ENCODE measurements at places on chromosomes 13 and 19. TPM values are rescaled to one million over a fixed set of nuclear protein-coding genes. Genes with fewer than 3 reads are reported as not detected.

GRCh38 chr19:31168106-31168625 is 181.1 kb downstream of the TSHZ3 start:
- DNase-seq = no peak

DOCK6 gene
- total RNA-seq = 33.9 TPM

CTXN1 gene
- not detected for total RNA-seq

DNA sequence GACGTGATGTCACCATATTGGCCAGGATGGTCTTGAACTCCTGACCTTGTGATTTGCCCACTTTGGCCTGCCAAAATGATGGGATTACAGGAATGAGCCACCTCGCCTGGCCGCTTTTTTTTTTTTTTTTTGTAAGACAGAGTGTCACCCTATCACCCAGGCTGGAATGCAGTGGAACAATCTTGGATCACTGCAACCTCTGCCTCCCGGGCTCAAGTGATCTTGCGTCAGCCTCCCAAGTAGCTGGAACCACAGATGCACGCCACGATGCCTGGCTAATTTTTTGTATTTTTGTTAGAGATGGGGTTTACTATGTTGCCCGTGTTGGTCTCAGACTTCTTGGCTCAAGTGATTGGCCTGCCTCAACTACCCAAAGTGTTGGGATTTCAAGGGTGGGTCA is 28.9 kb upstream of the ZNF808 start:
- DNase-seq = no peak

- no peak for DNase-seq
Measured at GRCh38 chr19:10848230-10848856, at the start of gene C19orf38. C19orf38 (plus strand) TSS chr19:10848415; CDS start chr19:10848509, 94 bp downstream.

KIR2DL3 gene
- not detected for total RNA-seq

ZNF345 gene
- 3.1 TPM for total RNA-seq

DNA sequence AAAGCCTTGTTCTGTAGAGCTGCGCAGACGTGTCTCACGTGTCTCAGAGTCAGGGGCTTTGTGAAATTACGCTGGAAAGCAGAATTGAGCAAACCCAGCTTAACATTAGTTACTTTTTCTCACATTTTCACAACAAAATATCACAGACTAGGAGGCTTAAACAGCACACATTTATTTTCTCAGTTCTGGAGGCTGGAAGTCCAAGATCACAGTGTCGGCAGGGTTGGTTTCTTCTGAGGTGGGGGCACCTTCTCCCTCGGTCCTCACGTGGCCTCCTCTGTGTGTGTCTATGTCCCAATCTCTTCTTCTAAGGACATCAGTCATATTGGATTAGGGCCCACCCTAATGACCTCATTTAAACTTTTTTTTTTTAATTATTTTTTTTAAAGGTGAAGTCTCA is 4.7 kb upstream of the EIF3G start:
- no peak for DNase-seq

- DNase-seq = peak; percentile 56
Measured at GRCh38 chr13:98839856-98840769, 87.6 kb upstream of the SLC15A1 start.

GRCh38 chr13:27174766-27175455 is 3.3 kb upstream of the USP12 start:
- no peak for DNase-seq

GRCh38 chr13:93218583-93218982 is 8.0 kb upstream of the GPC6 start:
- DNase-seq = no peak

DNA sequence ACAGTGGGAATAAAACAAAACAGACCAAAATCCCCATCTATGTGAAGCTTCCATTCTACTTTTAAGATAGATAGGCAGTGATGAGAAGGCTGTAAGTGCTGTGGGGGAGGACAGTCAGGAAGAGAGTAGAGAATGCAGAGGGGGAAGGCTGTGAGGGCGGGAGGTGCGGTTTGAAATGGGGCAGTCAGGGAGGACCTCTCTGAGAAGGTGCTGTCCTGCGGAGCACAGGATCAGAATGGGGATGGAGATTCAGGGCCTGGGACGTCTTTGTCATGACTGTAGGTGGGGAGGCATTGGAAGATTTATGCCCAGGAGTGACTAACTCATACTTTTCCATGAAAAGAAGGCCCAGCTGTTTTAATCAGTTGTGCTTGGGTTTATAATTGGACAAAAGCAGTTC is 3.9 kb upstream of the GPR183 start:
- DNase-seq = no peak

LSM14A gene
- total RNA-seq = 62.9 TPM

GRCh38 chr19:3844596-3844995 is 24.2 kb downstream of the ZFR2 start:
- DNase-seq = no peak

ANKLE1 gene
- total RNA-seq = not detected

FFAR2 gene
- total RNA-seq = 1.4 TPM

DNA sequence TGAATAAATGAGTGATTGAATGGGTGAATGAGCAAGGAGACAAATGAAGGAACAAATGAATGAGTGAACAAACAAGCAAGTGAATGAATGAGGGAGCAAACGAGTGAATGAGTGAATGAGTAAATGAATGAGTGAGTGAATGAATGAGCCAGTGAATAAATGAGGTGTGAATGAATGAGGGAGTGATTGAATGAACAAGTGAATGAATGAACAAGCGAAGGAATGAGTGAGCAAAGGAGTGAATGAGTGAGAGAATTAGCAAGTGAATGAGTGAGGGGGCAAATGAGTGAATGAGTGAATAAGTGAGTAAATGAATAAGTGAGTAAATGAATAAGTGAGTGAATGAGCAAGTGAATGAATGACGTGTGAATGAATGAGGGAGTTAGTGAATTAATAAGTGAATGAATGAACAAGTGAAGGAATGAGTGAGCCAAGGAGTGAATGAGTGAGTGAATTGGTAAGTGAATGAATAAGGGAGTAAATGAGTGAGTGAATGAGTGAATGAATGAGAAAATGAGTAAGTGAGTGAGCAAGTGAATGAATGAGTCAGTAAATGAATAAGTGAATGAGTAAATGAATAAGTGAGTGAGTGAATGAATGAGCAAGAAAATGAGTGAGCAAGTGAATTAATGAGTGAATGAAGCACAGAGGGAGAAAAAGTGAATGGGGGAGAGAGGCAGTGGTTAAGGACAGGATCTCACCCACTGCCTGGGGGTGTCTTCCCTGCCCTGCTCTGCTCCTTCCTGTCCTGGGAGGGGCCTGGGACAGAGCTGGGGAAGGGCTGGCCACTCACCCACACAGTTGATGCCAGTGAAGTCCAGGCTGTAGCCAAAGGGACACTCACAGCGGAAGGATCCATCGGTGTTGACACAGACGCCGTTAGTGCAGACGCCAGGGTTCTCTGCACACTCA is 36.4 kb downstream of the CCL25 start:
- DNase-seq = no peak

- DNase-seq = no peak
Measured at GRCh38 chr19:45162608-45163143, 1.9 kb upstream of the NKPD1 start.

- no peak for DNase-seq
Measured at GRCh38 chr19:55400281-55401087, 7.1 kb downstream of the UBE2S start.

- DNase-seq = no peak
Measured at GRCh38 chr19:44722131-44723121, 23.5 kb downstream of the CEACAM16 start.

SERP2 gene
- total RNA-seq = 11.1 TPM

GRCh38 chr19:47188507-47189033 is 42.4 kb downstream of the BBC3 start:
- DNase-seq = no peak

TMIGD2 gene
- total RNA-seq = not detected

GRCh38 chr19:45049073-45049736 is 10.4 kb downstream of the CLASRP start:
- DNase-seq = peak; percentile 33

GRCh38 chr13:45541806-45542205 is 73.7 kb downstream of the ERICH6B start:
- DNase-seq = no peak

LILRA1 gene
- 0.69 TPM for total RNA-seq

- DNase-seq = peak; percentile 77
Measured at GRCh38 chr19:33804021-33804799, 7.5 kb downstream of the KCTD15 start.

DNA sequence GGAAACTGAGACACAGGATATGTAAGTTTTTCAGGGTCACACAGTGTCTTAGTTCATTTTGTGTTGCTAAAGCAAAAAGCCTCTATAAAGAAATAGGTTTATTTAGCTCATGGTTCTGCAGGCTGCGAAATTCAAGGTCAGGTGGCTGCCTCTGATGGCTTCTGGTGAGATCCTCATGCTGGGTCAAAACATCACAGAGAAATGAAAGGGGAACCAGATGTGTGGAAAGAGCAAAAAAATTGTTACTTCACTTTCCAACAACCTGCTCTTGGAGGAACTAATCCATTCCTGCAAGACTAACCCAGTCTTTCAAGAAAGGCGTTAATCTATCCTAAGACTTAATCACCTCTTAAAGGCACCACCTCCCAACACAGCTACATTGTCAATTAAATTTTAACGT is 64.2 kb upstream of the UBL3 start:
- DNase-seq = no peak

DNA sequence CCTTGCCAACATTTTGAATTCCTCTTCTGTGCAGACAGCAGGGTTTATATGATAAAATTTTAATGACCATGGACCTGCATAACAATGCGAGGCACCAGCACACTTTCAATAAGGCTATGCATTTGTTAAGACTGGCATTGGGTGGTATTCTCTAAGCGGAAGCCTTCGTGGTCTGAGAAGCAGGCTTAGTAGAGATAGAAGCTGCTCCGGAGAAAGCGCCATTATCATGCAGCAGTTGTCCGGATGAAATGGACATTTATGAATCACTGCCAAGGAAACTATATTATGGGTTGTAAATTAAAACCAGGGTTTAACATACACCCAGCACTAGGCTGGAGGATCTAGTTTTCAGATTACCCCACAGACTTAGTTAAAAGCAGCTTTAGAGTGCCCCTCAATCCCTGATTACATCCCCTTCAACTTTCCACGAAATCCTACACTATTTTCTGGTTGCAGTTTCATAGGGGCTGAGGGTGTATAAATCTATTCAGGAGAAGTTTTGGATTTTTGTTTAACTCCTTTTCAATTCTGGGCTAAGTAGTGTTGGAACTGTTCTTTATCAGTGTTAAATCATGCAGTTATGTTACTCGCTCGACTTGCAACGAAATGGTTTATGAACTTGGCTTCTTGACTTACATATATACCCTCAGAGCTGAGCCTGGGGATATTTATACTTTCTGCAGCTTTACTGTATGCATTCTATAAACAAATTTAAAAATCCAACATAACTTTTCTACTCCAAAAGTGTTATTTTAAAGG is 193.3 kb downstream of the PCDH9 start:
- no peak for DNase-seq

COMP gene
- total RNA-seq = 2.0 TPM

- DNase-seq = no peak
Measured at GRCh38 chr19:41501854-41502253, 58.9 kb downstream of the ERICH4 start.

DNA sequence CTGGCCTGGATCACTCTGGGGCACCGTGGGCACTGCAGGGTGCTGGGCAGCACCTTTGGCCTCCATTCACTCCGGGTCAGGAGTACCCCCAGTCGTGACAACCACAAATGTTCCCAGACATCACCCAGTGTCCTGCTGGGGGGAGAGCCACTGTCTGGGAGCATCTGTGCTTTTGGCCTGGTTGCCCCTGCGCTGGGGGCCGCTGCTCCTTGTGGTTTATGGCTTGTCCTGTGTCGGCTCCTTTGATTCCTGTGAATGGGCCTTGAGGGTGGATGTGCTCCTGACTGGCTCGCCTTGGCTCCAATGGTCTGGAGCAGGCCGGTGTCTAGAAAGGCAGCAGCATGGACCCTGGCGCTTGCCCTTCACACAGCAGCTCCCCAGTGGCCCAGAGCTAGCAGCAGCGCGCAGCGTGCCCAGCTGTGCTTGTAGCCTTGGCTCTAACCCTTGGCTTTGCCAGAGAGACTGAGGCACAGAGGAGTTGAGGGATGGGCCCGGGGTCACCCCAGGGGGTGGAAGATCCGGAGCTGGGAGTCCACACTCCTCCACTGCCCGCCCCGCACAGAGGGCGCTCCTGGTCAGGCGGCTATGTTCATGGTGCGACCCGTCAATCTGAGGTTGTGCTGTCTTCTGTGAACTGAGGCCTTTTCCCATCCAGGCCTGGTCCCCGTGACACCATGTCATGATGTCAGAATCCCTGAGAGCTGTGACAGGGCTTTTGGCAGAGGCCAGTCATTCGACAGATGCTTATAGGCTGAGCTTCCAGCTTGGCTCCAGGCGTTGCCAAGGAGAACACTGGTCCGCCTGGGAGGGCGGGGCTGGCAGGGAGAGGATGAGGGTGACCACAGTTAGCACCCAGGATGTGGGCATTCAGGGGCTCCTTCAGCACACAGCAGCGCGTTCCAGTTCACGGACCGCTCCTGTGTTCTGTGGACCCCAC is 4.1 kb downstream of the DAZAP1 start:
- peak; percentile 75 for DNase-seq

GRCh38 chr13:24922387-24922744 is 158.4 kb downstream of the RNF17 start:
- peak; percentile 10 for DNase-seq

- no peak for DNase-seq
Measured at GRCh38 chr13:97631158-97631557, 197.2 kb downstream of the RAP2A start.

DNA sequence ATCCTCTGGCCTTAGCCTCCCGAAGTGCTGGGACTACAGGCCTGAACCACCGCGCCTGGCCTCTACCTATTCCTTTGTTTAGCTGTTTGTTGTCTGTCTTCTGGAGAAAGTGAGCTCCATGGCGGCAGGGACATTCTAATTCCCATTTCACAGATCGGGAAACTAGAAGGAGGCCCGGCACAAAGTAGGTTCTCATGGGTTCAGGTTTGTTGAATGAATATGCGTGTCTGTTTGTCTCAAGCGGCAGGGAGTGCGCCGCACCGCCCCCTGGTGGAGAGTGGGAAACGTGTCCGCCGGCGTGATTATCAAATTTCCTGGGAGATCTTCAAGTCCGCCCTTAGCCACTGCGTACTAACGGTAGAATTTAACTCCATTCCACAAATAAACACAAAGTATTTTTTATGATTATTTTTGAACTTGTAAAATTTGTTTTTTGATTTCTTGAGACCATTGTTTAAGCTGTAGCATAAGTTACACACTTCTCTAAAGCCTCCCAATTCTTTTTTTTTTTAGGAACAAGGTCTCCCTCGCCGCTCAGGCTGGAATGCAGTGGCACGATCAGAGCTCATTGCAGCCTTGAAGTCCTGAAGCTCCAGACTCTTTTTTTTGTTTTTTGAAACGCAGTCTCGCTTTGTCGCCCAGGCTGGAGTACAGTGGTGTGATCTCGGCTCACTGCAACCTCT is 8.9 kb upstream of the CCDC9 start:
- peak; percentile 79 for DNase-seq

CEACAM3 gene
- not detected for total RNA-seq

- no peak for DNase-seq
Measured at GRCh38 chr13:62129000-62129551, 713.4 kb upstream of the PCDH20 start.

DNA sequence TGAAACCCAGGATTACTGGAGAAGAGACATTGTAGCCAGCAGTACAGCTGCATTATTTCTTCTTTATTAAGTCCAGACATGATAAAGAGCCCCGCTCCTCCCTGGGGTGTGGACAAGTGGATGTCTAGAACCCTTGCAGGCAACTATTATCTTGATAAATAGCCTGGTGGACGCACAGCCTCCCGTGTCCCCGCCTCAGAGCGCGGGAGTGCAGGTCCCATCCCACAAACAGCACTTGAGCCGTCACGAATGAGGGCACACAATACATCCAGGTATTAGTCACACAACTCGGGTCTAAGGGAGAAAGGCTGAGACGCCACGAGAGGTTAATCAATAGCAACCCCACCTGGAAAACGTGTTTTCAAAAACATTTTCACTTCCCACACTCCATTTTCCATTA is 213.2 kb upstream of the SOX1 start:
- DNase-seq = no peak
